Stimulated activated CD8-positive, alpha-beta memory T cell treated with anti-CD3 and anti-CD28 coated beads, Interleukin-15, amount 100 ng/mL, for 24 hours (primary cell): ENCODE measurements at places on chromosomes 2 and 18.

DNA sequence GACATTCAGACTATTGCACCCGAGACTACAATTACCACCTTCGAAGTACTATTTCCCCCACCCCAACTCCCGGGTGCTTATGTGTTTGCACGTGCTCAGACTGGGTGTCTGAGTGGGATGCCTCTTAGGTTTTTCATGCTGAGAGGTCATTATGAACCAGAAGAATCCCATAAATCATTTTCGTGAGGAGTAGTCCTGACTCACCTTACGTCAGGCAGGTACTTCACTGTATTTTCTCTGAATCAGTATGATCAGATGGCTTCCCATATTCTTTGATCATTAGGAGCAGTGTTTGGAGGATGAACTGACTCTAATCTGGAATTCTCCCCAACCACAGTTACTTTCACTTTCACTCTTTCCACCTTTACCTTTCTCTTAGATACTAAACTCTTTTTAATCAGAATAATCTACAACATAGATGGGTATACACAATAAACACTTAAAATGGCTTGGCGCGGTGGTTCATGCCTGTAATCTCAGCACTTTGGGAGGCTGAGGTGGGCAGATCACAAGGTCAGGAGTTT is 38.4 kb upstream of the STAT4 start:
- DNase-seq = no peak

DNA sequence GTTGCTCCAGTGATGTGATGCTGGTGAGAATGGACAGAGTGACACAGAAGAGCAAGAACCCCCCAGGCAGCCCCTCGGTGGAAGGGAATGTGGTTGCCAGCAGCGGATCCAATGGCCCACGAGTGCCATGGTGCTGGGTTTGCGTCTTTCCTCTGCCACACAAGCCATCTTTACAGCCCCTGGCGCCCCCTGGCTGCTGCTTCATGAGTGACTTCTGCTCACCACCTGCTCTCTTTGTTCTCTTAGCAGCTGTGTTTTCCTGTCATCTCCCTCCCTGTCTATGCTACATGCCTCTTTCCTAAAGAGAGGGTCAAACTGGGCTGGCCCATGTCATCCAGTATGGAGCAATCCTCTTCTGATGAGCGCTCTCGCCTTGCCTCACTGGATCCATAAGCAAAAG is 300.0 kb upstream of the SMIM21 start:
- DNase-seq = no peak

GRCh38 chr2:168738062-168738461 is 64.4 kb upstream of the NOSTRIN start:
- DNase-seq = no peak

DNA sequence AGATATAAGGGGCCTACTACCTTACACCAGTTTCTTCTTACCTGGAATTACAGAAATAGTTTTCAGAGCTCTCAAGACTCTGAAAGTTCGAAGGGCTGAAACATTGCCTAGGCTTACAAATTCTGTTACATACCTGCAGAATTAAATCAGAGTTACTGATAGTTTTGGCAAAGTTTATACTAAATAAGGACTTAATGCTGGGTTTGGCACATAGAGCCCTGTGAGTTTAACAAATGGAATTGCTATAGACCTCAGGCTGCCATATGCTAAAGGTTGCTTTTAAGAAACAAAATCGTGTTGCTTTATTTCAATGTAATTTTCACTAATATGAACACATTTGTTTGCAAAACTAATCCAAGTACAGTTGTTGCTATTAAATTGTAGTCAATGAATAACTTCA is 40.1 kb downstream of the SCN3A start:
- no peak for DNase-seq

- no peak for DNase-seq
These were observed 311.3 kb downstream of the CELF4 start for GRCh38 chr18:37254236-37254754.

GRCh38 chr18:12231040-12231882 is 22.9 kb upstream of the CIDEA start:
- no peak for DNase-seq
